ENCODE measurements at places on chromosomes 1 and 21.

DNA sequence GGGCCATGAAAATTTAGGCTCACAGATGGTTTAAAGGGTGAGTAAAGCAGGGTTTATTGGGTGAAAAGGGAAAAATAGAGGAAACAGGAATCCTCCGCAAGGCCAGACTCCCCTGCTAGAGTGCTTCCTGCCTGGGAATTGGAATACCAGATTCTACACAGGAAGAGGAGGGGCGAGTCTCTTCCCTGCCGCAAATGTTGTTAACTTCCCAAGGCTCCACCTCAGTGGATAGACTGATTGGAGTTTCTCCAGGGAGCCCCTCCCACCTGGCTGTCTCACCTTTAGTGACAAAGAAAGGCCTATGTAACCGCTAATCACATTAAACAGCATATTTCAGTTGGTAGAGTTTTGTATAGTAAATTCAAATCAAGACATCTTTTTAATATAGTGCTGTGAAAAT lies 1450.1 kb downstream of the KCNT2 start:
- no peak for DNase-seq

- DNase-seq = peak; percentile 71
These were observed 207.9 kb upstream of the C1orf87 start for GRCh38 chr1:60281360-60281932.

GRCh38 chr1:193325042-193325441 lies 138.6 kb upstream of the B3GALT2 start:
- no peak for DNase-seq

DNA sequence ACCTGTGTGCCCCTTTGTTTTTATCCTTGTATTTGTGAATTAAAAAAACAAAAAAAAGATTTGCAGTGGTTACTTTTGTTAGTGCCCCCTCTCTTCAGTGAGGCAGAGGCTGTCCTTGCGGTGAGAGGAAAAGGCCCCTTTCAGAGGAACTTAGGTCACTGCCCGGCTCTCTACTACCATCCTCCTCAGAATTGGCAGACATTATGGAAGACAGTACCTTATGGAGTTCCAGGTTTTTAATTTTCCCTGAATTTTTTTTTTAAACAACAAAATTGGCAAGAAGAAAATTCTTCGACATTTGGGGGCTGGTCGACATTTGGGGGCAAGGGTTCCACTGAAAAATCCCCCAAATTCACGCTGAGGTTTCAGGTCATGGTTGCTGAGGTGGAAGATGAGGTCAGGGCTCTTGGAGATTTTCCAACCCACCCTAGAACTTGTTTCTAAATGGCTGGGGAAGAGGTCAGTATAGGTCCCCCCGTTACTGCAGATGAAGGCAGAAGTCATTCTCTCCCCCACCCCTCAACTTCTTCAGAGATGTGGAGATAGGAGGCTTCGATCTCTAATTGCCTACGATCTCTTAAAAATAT lies 5.3 kb downstream of the RXFP4 start:
- no peak for DNase-seq

DNA sequence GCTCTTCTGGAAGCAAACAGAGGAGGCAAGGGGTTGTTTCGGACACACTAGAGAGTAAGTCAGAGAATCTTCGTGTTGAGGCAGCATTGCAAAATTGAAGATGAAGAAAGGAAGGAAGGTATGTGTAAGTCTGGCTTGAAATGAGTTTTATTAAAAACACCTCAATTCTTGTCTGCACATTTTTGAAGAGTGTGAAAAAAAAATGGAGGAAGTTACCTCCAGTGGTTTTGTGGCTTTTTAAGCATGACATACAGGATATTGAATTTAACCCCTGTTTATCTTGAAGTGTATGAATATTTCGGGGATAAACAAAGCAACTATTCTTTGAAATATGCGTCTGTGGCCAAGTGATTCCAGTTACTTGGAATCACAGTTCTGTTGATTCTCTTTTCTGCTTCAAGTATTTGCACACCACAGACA lies 203.2 kb upstream of the SGIP1 start:
- peak; percentile 48 for DNase-seq

DNA sequence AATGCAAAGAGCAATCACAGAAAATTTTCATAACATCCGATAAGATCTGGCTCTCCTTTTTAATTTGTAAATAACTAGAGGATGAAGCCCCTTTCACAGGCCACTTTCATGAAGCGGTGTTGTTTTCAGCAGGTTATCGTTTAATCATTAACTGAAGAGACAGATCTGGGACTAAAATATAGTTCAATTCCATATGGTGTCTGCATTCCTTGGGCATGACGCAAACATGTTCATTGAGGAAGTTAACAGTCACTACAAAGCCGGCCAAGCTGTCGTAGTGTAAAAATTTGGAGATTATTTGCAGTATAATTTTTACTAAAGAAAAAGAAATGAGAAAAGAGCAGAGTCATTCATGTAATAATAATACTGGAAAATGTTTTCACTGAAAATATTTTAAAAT lies 565.2 kb upstream of the ADAMTS5 start:
- DNase-seq = no peak

DNA sequence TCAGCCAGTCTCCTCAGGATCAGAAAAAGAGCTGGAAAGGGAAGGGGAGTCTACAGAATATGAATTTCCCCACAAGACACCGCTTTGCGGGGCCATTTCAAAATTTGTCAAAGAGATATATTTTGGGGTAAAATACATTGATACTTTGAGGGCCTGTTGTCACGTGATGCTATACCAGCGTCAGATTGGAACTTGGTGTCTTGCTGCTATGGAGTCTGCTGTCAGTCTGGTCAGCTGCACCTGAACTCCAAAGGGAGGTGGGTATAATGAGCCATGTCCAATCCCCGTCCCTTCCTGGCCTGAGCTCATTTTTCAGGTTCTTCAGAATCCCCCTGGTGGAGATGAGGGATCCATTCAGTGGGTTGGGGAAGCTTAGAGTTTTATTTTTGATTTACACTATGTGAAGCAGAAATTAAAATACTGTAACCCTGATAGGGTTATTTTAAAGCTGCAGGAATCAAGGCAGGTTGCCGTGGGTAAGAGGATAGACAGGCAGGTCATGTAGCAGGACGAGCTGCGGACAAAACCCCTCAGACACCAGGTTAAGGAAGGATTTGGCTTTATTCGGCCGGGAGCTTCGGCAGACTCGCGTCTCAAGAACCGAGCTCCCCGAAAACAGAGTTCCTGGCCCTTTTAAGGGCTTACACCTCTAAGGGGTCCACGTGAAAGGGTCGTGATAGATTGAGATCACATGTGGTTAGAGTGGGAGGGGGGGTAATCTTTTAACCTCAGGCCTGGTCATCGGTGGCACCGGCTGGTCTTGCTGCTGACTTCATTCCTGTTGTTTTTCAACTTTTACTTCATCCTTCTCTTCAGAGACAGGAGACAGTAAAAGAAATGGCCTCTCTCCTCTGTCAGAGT lies 2.2 kb upstream of the POFUT2 start:
- peak; percentile 40 for DNase-seq

- no peak for DNase-seq
These were observed at the start of gene FCER1A for GRCh38 chr1:159302095-159302494. FCER1A (plus strand) TSS chr1:159302336; CDS start chr1:159302365, 29 bp downstream.

- DNase-seq = no peak
These were observed 22.3 kb upstream of the CASQ2 start for GRCh38 chr1:115790846-115791245.

- DNase-seq = peak; percentile 82
These were observed at the start of gene LUZP1 for GRCh38 chr1:23168445-23169194. LUZP1 (minus strand) TSS chr1:23168856.

GRCh38 chr21:42129300-42130266 lies 58.5 kb downstream of the UMODL1 start:
- DNase-seq = no peak

- DNase-seq = no peak
These were observed 69.5 kb upstream of the FBXO28 start for GRCh38 chr1:224044420-224044819.

DNA sequence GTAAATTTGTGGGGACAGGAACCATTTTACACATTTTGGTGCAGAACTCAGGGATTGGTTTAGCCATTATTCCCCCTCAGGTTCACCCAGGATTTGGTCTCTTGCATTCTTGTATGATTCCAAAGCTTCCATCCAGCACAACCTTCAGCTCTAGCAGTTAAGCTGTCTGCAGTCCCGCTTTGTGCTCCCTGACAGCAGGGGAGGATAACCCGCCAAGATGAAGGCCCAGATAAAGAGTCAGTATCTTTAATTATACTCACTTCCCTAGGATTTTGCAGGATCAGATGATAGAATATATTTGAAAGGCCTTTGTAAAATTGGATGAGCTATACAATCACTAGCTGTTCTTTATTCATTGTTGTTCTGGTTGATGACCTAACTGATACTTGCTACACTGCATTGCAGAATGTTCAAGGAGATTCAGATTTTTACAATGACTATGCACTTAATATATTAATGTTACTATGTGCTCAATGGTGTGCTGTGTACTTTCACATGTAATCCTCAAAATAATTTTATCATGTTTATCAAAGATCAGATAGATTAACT lies 49.8 kb downstream of the SLC16A1 start:
- no peak for DNase-seq

- DNase-seq = no peak
These were observed 212.6 kb downstream of the KCTD3 start for GRCh38 chr1:215779729-215780128.

DNA sequence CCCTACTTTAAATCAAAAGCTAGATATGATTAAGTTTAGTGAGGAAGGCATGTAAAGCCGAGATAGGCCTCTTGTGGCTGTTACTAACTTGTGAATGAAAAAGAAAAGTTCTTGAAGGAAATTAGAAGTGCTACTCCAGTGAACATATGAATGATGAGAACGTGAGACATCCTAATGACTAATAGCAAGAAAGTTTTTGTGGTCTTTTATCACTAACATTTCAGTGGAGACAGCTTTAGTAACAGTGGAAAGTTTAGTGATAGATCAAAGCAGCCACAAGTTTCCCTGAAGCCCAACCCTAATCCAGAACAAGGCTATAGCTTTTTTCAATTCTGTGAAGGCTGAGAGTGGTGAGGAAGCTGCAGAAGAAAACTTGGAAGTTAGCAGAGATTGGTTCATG lies 73.6 kb upstream of the LRRC8B start:
- no peak for DNase-seq

- DNase-seq = no peak
These were observed 176.3 kb downstream of the AJAP1 start for GRCh38 chr1:4830707-4831106.

DNA sequence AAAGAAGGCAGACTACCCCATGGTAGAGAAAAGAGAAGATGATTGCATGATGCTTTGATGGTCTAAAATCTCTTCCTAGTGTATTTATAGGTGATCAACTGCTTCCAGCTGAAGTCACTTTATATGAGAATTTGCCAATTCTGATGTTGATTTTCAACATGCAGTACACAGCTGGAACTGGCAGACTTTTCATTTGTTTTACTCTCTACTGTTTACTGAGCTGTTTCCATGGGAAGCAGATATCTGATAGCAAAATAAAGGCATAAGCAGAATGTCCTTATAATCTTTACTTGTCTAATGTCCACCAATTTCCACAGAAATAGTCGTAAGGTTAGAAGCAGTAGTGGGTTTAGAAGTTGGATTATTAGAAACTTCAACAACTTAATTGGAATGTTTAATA lies 74.9 kb downstream of the SYDE2 start:
- DNase-seq = no peak

DNA sequence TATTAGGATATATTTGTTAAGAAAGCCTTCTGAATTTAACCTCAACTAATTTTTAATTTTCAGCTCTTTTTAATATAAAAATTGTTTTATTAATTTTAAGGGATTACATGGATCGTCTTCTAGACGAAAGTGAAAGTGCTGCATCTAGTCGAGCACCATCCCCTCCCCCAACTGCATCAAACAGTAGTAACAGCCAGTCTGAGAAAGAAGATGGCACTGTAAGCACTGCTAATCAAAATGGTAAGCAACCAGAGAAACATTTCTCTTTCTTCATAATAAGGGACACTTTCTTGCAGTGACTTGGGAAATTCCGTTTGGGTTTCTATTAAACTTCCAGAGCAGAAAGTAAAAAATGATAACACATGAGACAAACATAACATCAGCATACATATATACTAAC lies 56.9 kb downstream of the MIER1 start:
- no peak for DNase-seq

DNA sequence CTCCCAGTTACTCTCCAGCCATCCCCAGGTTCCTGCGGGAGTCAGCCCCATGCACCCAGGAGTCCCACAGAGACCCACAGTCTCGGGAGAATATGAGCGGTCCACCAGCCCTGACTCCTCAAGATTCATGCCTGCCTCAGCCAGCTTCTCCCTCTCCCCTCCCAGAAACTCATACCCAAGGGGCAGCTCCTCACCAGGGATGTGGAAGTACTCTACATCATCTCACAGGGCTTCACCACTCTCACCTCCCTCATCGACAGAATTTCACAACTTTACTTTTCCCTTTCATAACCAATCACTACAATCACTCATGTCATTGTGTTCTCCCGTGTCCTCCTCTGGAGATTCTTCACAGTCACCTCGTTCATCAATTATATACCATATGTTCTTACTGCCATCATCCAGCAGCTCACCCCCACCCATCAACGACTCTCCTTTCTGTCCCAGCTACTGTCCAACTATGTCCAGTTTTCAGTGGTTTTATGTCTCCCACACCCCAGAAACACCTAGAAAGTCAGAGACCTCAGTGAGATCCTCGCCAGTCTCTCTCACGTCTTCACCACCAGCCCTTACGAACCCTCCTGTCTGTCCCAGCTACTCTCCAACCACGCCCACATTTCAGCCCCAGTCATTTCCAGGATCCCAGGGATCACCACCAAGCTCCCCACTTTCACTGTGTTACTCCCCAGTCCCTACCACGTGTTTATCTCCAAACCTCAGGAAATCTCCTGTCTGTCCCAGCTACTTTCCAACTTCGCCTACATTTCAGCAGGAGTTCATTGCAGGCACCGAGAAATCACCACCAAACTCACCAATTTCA lies 1530.1 kb upstream of the TPTE start:
- DNase-seq = peak; percentile 23

DNA sequence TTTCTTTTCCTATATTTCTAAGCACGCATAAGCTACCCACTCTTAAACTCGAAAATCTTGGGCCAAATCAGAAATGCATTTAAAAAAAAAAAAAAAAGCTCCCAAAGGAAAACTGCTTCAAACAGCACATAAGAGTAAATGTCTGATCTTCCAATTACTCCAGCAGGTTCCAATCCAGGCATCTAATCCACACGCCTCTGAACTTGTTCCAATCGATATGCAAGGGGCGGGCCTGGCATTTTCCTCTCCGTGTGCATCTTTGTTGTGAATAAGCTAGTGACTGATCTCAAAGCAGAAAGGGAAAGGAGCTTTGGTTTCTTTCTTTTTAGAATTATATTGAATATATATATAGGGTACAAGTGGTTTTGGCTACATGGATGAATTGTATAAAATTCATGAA lies 365.5 kb downstream of the PRDM2 start:
- no peak for DNase-seq

- DNase-seq = no peak
These were observed 6.6 kb downstream of the KRTAP10-8 start for GRCh38 chr21:44618504-44618903.

Measured in NAMALWA (cell line).